Type B pancreatic cell (in vitro differentiated cells): ENCODE measurements at places on chromosomes 5 and 9.

- no peak for DNase-seq
Observed at GRCh38 chr9:15612962-15613361, 60.1 kb downstream of the CCDC171 start.

DNA sequence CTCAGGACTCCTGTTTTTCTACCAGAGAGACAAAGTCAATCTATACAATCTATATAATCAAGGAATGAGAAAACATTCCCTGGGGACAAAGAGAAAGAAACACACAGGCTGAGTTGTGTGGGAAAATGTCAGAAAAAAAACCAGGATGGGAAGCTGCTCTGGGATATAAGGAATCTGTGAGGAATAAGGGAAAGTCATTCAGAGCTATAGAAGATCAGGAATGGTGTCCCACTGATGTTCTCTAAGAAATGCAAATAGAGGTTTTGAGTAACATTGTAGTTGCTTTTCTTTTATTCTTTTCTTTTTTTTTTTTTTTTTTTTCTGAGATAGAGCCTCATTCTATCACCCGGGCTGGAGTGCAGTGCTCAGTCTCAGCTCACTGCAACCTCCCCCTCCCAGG lies 605.9 kb upstream of the KLF4 start:
- DNase-seq = no peak

DNA sequence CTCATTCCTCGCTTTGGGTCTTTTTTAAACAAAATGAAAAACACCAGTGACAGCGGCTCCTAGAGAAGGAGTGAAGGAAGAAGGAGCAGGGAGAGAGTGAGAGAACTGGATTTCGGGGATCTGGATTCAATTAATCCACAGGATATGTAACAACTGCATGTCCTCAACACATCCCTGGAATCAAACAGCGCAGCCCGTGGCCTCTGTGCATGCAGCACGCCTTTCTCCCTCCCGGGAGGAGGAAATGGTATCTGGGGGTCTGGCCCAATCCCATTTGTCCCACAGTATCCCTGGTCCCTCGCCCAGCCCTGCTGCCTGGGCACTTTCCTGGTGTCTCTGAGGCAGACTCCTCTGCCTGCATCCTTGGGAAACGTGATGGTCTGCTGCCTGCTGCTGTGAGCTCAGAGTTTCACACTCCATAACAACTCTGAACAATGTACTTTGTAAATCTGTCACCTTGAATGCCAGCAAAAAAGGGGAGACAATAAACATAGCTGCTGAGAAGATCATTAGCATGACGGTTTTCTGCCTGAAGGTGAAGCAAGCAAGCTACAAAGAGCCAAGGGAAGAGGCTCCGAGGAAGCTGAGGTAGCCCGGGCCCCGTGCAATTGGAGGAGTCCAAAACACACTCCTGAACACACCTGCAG lies 56.1 kb downstream of the PTCH1 start:
- DNase-seq = no peak

GRCh38 chr9:112332214-112332613 lies 1.2 kb downstream of the PTBP3 start:
- no peak for DNase-seq

DNA sequence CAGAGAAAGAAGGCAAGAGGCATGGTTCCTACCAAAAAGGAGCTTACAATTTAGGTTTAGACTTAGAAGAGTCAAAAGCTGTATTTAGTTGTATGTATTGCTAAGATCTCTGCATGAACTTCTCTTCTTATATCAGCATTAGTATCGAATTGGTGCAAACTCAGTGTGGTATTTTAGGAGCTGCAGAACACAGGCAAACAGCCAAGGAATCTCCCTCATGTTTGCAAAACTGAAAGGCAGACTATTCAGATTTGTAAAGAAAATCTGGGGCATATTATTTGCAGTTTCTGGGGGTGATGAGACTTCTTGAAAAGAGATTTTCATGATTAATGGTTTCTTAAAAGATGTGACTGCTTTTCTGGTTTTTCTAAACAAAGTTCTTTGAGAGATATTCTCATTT lies 252.7 kb downstream of the CEMIP2 start:
- DNase-seq = no peak

- DNase-seq = no peak
Observed at GRCh38 chr9:20526500-20527319, 95.6 kb downstream of the MLLT3 start.

DNA sequence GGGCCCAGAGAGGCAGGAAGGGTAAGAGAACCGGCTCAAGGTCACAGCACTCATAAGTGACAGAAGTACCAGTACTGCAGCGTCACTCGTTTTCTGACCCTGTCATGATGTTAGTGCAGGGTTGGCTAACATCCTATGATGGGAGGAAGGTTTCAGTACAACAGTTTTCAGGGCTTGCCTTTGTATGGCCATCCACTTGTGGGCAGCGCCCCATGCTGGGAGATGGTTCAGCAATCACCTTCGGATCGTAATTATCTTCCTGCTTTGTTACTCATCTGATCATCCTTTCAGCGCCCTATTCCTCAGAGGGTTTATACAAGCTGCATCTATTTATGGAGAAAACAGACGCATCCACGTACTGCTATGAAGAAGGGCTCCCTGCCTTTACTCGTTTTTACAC lies 2.4 kb downstream of the MAP1B start:
- DNase-seq = no peak

- DNase-seq = no peak
Observed at GRCh38 chr5:68995845-68996545, 97.8 kb upstream of the SLC30A5 start.

GRCh38 chr9:105413525-105413924 lies 34.3 kb upstream of the FSD1L start:
- no peak for DNase-seq

GRCh38 chr5:175748650-175749049 lies 90.8 kb downstream of the HRH2 start:
- no peak for DNase-seq

GRCh38 chr5:41763081-41763480 lies 107.1 kb downstream of the OXCT1 start:
- no peak for DNase-seq

DNA sequence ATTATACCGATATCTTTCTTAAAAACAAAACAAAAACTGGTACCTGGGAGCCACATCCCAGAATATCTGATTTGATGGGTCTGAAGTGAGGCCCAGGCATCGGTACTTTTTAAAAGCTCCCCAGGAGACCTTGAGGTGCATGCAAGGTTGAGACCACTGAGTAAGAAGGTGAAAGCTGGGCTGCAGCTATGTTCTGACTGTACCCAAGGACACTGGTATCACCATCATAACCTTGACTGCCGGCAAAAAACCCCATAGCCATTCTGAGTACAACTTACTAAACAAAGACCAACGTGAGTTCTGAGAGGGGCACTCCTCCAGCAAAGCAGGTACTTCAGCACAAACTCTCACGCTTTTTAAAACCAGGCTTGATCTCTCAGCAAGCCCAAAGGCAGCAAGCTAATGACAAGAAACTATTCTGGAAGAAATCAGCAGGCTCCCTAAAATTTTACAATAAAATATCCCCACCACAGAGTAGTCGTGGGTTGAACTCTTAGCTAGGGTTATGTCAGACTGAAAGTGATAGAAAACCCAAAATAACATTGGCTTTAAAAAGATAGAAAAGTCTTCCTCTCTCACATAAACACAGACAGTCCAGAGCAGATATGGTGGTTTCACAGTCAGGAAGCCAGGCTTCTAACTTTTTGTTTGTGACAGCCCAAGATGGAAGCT lies 263.9 kb downstream of the SAXO1 start:
- no peak for DNase-seq

- DNase-seq = peak; percentile 36
Observed at GRCh38 chr5:136062366-136063274, 33.8 kb downstream of the TGFBI start.

DNA sequence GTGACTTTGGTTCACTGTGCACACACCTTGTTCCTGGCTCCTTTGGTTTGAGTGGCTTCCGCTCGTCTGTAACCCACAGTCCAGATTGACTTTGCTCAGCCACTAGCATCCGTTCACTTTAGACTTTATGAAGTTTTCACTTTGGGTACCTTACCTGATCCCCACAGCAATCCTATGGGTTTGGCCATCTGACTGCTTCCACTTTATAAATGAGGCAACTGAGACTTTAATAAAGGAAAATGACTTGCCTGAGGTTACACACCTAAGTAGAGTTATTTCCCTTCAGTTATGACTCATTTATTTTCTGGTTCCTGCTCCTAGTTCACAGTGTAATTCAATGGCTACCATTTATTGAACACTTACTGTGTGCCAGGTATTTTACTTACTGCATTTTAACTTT lies 94.2 kb upstream of the SAP30L start:
- DNase-seq = no peak

DNA sequence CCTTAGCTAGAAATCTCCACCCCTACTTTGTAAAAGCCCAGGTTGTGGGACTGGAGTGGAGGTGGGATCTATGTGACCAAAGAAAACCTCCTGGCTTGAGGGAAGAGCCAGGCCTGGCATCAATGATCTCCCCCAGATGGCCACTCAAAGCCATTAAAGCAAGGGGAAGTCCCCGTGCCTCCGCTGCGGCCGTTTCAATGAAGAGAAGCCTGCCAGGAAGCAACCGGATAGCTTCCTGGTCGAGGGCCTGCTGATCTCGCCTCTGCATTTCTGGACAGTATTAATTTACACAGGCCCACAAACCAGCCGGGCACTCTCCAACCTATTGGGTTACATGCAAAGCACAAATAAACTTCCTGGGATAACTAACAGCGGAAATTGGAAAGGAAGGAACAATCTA lies 160.5 kb upstream of the MSX2 start:
- DNase-seq = no peak

- peak; percentile 55 for DNase-seq
Observed at GRCh38 chr5:133385346-133385745, 227.0 kb downstream of the FSTL4 start.

GRCh38 chr9:131240047-131240921 lies 36.0 kb downstream of the FAM78A start:
- no peak for DNase-seq

DNA sequence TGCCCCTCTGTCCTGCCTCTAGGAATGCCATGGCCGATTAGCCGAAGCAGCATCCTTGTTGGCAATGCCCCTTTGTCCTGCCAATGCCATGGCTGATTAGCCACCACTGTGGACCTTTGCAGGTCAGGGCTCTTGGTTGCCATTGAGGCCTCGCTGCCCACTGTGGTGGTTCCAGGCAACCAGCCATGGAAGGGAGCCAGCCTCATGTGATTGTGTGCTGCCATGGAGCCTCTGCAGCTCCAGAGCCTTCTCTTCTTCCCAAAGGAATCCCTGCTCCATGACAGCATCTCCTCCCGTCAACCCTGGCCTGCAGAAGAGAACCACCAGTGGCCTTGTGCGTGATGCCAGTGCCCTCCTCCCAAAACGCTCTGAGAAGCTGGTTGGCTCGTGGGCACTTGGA lies 187.0 kb downstream of the CACNA1B start:
- no peak for DNase-seq

GRCh38 chr5:54180630-54181031 lies 129.7 kb downstream of the ARL15 start:
- DNase-seq = no peak

DNA sequence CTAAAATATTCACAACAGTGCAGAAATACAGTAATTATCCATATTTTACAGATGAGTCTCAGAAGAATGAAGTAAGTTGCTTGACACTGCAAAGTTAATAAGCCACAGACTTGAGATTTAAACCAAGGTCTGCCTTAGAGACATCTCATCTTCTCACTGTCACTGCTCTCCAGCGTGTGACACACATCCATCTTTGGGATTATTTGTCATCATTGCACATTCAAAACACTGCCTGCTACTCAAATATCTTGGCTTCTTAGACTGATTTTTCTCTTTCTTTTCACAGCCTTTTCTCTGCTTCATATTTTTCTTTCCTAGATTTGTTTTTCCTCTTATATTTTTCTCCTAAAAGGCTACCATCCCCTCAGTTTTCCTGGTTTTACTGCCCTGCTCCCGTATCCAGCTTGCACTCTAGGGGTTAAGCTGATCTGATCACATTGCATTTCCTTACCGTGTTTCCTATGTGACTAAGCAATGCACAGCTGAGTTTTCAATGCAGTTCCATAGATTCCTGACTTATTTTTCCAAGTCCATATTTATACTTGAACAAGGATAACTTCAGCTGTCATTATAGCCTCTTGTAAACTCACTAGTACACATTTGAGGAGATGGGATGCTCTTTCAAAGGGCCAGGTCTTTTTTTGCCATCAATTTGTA lies 353.0 kb downstream of the PLK2 start:
- no peak for DNase-seq

GRCh38 chr5:56964173-56964572 lies 12.2 kb upstream of the MIER3 start:
- no peak for DNase-seq

DNA sequence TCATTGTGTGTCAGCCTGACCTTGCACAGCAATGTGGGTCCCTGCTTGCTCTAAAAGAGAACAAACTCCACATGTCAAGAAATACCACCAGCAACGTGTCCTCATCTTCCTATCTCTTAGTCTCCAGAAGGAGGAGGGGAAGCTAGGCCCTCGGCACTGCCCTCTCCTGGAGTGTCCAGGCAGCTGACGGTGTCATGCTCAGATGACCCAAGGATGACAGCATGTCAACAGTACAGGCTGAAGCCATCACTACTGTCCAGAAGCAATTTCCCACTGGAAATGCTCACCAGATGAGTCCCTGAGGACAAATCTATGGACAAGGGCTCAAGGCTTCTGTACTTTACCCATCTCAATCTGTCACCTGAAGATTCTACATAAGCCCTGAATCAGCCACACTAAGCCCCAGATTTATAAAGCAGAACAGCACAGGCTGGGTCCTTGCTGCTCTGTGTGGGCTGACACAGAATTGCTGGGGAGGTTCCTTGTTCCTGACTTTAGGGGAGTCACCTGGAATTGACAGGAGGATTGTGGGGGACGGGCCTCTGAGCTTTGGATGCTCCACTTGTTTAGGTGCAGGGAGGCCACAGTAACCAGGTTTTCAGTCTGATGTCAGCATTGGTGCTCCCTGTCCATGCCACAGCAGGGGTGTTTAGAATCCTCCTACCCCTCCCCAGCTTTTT lies 210.2 kb downstream of the DAB2IP start:
- DNase-seq = no peak

DNA sequence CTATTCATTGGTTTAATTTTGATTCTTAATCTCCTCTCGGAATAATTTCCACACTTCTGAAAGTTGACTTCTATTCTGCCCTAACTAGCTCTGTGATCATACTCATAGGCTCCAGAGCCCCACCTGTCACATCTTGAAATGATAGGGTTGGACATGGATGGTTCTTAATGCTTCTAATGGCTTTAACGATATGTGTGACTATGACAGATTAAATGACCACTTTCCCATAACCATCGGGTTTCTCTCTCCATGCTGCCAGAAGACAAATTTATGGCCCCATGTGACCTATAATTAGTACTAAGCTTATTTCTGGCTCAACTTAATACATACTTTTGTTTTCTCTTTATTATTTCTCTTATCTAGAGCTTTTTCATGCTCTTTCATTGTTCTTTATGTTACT lies 251.1 kb upstream of the TUT7 start:
- DNase-seq = no peak
